ENCODE measurements at places on chromosomes 16 and 17. TPM values are rescaled to one million over a fixed set of nuclear protein-coding genes. Genes with fewer than 3 reads are reported as not detected.
A peak's percentile ranks its signal among the peaks of the same experiment; 100 is the strongest.

DNA sequence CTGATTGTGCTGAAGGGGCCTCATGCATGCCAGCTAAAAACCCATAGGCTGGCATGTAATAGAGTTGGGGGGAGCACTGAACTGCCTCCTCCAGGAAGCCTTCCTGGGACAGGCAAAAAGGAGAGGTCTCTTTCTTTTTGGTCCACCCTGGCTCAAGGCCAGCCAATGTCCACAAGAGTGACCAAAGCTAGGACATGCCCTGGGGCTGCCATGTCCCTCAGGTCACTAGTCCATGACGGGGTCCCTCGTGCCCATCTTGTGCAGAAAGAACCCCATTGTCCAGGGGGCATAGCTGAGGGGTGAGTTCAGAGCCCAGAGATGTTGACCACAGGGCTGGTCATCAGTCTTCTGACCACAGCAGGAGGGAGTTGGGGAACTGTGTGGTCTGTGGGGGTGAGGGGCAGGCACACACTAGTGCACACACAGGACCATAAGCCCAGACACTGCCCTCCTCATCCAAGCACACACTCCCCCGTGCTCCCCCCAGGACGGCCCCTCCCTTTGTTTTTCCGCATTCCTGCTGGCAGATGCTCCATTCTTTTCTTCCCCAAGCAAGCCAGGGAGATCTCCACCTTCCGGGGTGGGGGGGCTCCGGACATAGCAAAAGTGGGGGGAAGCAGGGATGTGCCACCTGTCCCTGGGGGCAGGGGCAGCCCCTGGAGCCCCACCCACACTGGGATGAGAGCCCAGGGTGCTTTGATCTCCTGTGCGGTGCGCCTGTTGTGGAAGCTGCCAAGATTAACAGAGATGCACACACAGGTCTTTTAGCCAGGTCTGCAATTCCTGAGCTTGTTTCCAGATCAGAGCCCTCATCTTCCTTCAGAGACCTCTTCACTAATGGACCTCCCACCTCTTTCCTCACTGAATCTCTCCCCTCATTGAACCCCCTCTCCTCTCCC is 25.2 kb upstream of the PHB1 start:
- no peak for DNase-seq

DNA sequence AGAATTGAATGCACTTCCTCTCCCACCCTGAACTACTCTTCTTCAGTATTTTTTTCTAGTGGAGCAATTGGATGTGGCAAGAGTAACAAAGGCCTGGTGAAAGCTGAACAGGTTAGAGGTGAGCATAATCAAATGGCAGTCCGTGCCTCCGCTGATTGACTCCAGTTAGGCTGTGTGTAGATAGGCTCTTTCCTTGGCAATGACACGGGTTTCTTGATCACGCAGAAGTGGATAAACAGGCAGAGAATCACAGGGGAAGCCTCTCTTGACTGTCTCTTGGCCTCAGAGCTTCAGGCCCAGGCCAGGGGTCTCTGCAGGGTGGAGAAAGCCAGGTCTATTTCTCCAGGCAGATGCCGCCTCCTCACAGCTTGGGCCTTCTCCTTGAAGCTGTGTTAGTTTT is 4.2 kb downstream of the CD300LB start:
- no peak for DNase-seq

NUFIP2 gene
- 16.4 TPM for total RNA-seq

SLC38A8 gene
- total RNA-seq = not detected

GRCh38 chr17:80356231-80356856 is 58.6 kb upstream of the ENDOV start:
- DNase-seq = no peak

AXIN2 gene
- 3.6 TPM for total RNA-seq

COG4 gene
- 31.2 TPM for total RNA-seq

GRCh38 chr16:28930652-28931051 is 1.1 kb upstream of the CD19 start:
- DNase-seq = no peak

GRCh38 chr17:31274252-31274651 is 22.8 kb downstream of the OMG start:
- DNase-seq = no peak

DNA sequence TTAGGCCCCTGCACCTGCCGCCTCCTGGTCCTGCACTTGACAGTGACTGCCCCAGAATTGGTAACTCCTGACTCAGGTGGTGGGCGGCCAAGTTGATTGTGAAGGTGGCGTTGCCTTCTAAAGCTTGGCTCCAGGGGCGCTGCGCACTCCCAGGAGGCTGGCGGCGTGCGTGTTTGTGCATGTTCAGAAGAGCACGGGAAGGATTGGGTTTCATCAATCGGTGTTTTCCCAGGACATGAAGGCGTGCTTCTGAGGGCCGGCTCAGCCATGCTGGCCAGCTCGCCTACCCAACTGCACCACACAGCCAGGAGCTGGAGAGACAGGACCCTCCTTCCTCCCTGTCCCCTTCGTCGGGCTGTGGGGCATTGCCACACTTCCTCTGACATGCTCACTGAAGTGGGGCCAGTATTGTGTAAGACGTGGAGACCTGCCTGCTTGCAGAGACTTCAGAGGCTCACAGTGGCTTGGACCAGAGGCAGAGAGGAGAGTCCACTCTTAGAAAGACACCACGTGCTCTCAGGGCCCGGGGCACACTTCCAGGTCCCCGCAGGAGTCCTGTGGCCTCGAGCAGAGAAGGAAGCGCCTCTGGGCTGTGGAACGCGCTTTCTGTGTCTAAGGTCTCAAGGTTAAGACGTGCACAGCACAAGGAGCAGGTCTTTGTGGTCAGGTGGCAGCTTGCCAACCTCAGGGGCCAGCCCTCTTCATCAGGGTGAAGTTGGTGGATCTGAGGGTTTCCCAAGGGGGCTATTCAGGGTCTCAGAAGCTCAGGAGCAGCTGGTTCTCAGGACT is 2.8 kb downstream of the RAB40C start:
- peak; percentile 89 for DNase-seq

DNA sequence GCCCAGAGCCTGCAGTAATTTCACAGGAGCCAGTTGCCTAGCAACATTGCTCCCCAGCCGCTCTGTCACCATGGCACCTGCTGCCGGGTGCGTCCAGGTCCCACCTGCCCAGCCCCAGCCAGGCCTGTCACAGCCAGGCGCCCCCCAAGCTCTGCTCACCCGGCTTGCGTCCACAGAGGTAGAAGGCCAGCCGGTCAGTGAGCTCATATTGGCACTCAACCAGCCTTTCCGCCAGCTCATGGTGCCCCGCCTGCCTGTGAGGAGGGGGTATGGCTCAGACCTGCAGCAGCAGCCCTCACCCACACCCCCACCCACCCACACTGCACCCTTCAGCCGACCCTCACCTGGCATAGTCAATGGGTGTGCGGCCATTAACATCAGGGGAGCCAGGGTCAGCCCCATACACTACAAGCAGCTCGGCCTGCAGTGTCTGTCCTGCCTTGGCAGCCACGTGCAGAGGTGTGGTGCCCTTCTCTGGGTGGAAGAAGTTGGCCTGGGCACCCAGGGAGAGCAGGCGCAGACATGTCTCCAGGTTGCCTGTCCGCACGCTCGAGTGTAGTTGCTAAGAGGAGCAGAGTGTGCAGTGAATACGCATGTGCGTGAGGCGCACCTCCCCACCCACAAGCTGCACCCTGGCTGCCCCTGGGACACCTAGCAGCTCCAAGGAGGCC is 7.7 kb downstream of the GIT1 start:
- no peak for DNase-seq

GRCh38 chr16:53052519-53053501 is at the start of gene CHD9NB:
Gene CHD9NB, minus strand, starts transcription at chr16:53052897. Its CDS starts 8,739 bp downstream, at chr16:53044158.
- peak; percentile 86 for DNase-seq

CCL2 gene
- 0.91 TPM for total RNA-seq

DNA sequence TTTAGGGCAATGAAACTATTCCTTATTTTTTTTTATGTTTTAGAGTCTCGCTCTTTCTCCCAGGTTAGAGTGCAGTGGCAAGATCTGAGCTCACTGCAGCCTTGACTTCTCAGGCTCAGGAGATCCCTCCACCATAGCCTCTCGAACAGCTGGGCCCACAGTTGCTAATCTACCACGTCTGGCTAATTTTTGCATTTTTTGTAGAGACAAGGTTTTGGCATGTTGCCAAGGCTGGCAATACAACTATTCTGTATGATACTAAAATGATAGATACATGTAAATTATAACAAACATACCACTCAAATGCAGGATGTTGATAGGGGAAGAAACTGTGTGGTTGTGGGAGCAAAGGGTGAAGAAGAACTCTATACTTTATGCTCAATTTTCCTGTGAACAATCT is 401.3 kb downstream of the ZFHX3 start:
- no peak for DNase-seq

GRCh38 chr17:76106703-76107102 is 3.1 kb upstream of the EXOC7 start:
- no peak for DNase-seq

DNA sequence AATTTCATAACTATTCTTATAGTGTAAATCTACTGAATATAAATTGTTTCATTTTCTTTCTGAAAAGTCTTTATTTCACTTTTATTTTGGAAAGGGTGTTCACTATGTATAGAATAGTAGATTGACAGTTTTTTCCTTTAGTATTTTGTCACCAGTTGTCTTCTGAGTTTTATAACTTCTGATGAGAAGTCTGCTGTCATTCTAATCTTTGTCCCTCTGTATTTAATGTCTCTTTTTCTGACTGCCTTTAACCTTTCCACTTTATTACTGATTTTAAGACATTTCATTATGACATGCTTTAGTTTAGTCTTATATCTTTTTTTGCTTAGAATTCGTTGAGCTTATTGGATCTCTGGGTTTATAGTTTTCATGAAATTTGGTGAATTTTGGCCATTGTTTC is 166.9 kb downstream of the FTO start:
- no peak for DNase-seq

OR4D2 gene
- total RNA-seq = not detected

ABI3 gene
- 4.0 TPM for total RNA-seq

ZNF48 gene
- 5.4 TPM for total RNA-seq

DNA sequence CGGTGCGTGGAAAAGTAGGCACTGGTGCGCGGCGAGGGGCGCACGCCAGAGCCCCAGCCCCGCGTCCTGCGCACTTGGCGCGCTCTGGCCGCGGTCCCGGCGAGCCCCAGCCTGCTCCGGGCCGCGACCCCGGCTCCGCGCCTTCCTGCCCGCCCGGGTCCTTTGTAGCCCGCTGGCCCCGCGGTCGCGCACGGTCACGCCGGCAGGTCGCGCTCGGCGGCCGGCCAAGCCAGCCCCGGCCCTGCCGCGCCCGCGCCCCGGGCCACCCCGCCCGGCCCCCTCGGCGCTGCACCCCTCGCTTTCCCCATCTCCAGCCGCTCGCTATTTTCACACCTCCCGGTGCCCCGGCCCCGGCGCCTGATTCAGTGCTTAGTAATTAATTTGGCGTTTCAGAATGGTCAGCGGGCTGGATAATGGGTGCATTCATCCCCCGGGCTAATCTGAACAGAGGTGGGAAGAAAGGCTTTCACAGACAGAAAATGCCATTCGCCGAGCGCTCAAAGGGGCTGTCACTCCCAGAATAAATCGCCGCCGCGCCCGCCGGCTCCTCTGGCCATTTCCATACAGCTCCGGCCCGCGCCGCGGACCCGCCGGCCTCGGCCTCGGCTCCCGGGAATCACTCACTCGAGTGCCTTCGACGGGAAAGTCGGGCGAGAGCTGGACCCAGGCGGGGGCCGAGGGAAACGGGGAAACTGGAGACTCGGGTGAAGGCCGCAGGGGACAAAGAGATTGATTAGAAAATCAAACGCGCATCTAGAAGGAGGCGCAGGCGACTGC is 17.8 kb upstream of the NTN1 start:
- DNase-seq = no peak

CCL4 gene
- 1.2 TPM for total RNA-seq

ADAMTS18 gene
- total RNA-seq = 0.28 TPM

DNA sequence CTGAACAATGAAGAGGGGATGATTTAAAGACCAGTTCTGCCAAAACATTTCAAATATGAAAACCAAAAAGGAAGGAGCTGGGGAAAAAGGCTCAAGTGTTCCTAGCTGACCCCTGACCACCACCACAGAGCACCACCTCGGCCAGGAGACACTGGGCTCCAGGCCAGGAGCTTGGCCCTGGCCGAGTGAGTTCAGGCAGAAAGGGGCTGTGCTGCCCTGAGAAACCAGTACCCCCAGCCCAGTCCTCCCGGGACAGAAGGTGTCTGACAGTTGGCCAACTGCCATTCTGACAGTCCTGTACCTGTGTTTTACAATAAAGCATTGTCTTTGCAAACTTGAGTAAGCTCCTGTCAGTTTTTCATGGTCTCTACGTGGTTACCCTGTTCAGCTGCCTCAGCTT is 98.2 kb downstream of the VPS53 start:
- DNase-seq = no peak

- no peak for DNase-seq
Observed at GRCh38 chr16:88050952-88051660, 99.9 kb downstream of the BANP start.

- no peak for DNase-seq
Observed at GRCh38 chr16:15498427-15499175, 64.2 kb downstream of the BMERB1 start.

MGAT5B gene
- total RNA-seq = not detected

GALR2 gene
- total RNA-seq = not detected

GRCh38 chr16:55439101-55439690 is 39.8 kb upstream of the MMP2 start:
- DNase-seq = no peak

- DNase-seq = no peak
Observed at GRCh38 chr16:55411231-55411630, 67.8 kb upstream of the MMP2 start.

GRCh38 chr17:227946-228615 is 46.6 kb upstream of the DOC2B start:
- no peak for DNase-seq

GRCh38 chr16:49474741-49475140 is 101.1 kb downstream of the C16orf78 start:
- no peak for DNase-seq

DNA sequence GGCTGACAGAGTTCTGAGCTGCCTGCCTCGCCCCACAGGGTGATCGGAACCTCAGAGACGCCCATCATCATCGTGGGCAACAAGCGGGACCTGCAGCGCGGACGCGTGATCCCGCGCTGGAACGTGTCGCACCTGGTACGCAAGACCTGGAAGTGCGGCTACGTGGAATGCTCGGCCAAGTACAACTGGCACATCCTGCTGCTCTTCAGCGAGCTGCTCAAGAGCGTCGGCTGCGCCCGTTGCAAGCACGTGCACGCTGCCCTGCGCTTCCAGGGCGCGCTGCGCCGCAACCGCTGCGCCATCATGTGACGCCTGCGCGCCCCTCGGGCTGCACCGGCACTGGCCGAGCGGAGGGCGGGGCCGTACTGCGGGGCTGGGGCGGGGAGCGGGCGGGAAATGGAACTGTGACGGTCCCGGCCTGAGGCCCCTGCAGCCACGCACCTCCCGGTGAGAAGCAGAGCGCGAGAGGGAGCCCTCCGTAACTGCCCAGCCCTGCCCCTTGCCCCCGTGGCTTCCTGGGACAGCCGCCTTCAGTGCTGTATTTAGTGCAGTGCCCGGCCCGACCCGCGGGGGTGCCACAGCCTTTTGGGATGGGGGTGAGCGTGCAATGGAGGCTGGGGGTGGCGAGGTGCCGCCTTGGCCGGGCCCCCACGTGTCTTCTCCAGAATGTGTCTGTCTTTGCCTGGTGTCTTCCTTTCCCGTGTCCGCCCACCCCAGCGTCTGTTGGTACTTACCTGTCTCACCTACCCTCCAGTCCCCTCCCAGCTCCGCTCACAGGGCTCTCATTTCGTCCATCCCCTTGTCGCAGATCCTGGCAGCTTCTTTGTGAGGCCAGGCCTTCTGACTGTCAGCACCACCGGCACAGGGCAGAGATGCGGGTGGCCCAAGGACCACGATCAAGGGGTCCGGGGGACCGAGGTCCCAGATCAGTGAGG is 9.8 kb downstream of the RASL10B start:
- no peak for DNase-seq
